ENCODE measurements at places on chromosomes 6 and 20. TPM values are rescaled to one million over a fixed set of nuclear protein-coding genes. Genes with fewer than 3 reads are reported as not detected.

Gene SAMD5
- total RNA-seq, result 1.3 TPM

Gene HACE1
- total RNA-seq, result 18.9 TPM

Gene KCNK17
- not detected for total RNA-seq

Gene GPR63
- 1.3 TPM for total RNA-seq

Gene MPIG6B
- total RNA-seq, result not detected

Gene SLC35A1
- 21.6 TPM for total RNA-seq

DNA sequence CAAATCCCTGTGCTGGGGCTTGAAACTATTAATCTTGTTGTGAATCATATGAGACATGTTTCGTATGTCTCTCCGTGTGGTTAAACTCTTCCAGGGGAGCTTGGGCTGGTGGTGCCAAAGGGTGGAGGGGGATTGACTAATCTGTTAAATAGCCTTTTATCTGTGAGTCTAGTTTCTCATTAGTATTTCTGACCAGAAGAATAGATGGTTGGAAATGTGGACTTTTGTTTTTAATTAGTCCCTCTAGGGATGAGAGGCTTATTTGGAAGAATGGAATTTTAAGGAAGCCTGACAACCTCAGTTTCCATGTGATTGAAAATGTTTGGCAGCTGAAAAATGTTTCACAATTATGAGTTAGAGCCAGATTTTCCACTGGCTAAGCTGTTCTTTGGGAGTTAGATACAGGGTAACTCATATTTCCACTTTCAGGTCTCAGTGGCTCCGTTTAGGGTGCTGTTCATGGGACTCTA is 117.3 kb downstream of the BCKDHB start:
- H3K27ac ChIP-seq, result no peak overlapping the region
- no peaks in the 10 kb centered on the region for H3K27me3 ChIP-seq
- no peaks in the 10 kb centered on the region for H3K4me1 ChIP-seq
- H3K36me3 ChIP-seq, result no peaks in the 10 kb centered on the region
- H3K4me3 ChIP-seq, result no peak overlapping the region

DNA sequence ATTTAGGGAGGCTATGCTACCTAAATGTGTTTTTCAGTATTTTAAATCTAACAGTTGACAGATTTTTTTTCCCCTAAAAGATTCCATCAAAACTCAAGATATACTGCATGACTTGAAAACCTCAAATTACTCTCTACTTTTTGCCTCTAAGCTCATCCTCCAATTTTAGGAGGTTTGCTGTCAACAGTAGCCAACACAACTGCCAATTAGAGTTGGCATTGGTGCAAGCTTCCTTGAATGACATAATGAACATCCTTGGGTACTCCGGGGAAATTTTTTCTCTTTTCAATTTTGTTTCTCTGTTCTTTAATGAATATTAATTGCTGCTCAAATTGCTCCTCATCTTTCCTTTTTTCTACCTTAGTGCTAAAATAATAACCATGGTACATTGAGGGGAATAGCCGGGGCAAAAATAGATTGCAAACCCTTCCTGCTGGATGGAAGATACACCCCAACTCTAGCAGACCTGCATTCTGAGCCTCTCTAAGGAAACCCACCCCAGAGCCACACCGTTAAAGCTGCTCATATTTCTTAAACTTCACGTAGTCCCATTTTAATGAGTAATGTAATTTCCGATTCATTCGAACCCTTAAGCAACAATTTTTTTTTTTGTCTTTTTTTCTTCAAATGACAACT is 34.3 kb downstream of the SLC22A23 start:
- no peaks in the 10 kb centered on the region for H3K4me1 ChIP-seq
- no peaks in the 10 kb centered on the region for H3K27me3 ChIP-seq
- DNase-seq, result no peak
- no peaks in the 10 kb centered on the region for H3K36me3 ChIP-seq

GRCh38 chr6:45652416-45652815 is 274.7 kb upstream of the SUPT3H start:
- H3K27ac ChIP-seq, result no peak overlapping the region
- DNase-seq, result no peak
- H3K4me1 ChIP-seq, result no peaks in the 10 kb centered on the region
- no peaks in the 10 kb centered on the region for H3K36me3 ChIP-seq
- no peaks in the 10 kb centered on the region for H3K27me3 ChIP-seq
- no peak overlapping the region for H3K4me3 ChIP-seq

GRCh38 chr6:24643920-24644319 is 2.1 kb downstream of the KIAA0319 start:
- DNase-seq, result no peak
- H3K27me3 ChIP-seq, result no peaks in the 10 kb centered on the region
- no peak overlapping the region for H3K4me3 ChIP-seq
- no peaks in the 10 kb centered on the region for H3K36me3 ChIP-seq
- H3K4me1 ChIP-seq, result peaks cover 3% of the 10 kb centered on the region
- H3K27ac ChIP-seq, result no peak overlapping the region

- H3K27me3 ChIP-seq, result no peaks in the 10 kb centered on the region
- no peak overlapping the region for H3K4me3 ChIP-seq
- no peaks in the 10 kb centered on the region for H3K36me3 ChIP-seq
- DNase-seq, result no peak
- peaks cover 4% of the 10 kb centered on the region for H3K4me1 ChIP-seq
These were observed 114.2 kb upstream of the BEND6 start for GRCh38 chr6:56840467-56841380.

DNA sequence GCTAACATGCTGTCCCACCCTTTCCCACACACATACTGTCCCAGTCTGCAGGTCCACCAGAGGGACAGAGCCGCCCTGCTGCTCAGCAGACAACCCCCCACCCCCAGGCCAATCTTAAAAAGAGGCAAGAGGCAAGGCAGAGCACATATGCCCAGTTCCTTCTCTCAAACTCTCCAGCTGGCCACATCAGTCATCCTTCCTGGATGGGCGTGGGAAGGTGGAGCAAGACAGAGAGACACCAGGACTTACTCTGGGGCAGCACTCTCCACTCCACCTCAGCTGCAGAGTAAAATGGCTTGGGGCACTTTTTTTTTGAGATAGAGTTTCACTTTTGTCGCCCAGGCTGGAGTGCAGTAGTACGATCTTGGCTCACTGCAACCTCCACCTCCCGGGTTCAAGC is 10.8 kb downstream of the MOCS3 start:
- no peaks in the 10 kb centered on the region for H3K36me3 ChIP-seq
- no peak overlapping the region for H3K27ac ChIP-seq
- no peak overlapping the region for H3K4me3 ChIP-seq
- no peak for DNase-seq

GRCh38 chr6:85506441-85507093 is 56.7 kb downstream of the NT5E start:
- no peaks in the 10 kb centered on the region for H3K27me3 ChIP-seq
- H3K4me1 ChIP-seq, result no peaks in the 10 kb centered on the region
- no peak for DNase-seq
- H3K4me3 ChIP-seq, result no peak overlapping the region

DNA sequence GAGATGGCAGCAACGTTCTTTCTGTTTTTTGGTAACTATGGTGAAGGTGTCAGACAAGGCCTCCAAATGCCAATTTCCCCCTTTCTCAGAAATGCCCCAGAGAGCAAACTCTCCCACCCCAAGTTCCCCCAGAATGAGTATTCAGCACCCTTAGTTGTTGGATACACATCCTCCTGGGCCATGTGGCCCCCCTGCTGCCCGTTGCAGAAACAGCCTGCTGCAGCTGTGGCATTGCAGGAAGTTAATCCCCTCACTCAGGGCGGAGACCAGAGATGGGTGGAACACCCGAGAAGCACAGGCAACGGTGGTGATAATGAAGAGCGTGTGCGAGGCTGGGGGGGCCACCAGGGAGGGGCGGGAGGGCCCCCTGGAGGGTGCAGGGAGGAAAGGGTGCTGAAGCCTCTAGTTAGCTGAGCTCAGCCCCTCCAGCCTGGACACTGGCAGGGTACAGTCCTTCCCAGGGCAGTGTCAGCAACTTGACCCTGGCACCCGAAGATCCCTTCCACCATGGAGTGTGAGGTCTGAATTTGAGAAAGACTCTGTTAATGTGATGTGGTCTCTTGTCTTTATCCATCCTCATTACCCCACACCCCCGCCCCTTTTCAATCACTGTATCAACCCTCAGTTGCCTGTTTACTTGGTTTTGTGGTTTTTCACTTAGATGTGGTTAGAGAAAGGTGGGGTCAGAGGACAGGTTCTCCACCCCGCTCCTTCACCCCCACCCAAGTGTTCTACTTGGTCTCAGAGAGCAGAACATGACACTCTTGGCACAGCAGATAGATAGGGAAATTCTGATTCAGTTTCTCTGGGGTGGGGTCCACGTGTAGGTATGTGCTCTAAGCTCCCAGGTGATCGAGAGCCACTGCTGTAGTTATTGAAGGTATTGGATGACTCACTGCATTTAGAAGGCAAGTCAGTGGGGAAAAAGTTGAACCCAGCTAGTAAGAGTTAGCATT is 208.8 kb upstream of the SUPT3H start:
- H3K36me3 ChIP-seq, result no peaks in the 10 kb centered on the region
- DNase-seq, result no peak
- H3K4me3 ChIP-seq, result no peak overlapping the region
- no peak overlapping the region for H3K27ac ChIP-seq
- H3K27me3 ChIP-seq, result no peaks in the 10 kb centered on the region

DNA sequence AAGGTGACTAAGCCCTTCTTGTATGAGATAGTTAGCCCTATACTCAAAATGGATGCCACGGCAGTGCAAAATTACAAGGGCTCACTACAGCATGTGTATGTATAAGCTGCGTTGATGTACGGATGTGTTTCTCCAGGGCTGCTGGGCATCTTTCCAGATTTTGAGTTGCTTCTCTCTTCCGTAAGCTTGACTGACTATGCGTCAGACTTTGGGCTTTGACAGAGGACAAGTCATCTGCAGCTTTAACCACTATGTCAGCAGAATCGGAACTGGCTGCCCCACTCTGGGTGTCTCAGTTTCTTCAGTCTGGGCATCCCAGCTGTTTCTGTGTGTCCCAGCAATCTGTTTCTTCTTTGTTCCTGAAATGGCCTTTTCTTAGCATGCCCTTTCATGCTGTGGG is 241.6 kb downstream of the BTBD3 start:
- DNase-seq, result no peak
- no peaks in the 10 kb centered on the region for H3K4me1 ChIP-seq
- no peak overlapping the region for H3K4me3 ChIP-seq
- no peaks in the 10 kb centered on the region for H3K27me3 ChIP-seq

DNA sequence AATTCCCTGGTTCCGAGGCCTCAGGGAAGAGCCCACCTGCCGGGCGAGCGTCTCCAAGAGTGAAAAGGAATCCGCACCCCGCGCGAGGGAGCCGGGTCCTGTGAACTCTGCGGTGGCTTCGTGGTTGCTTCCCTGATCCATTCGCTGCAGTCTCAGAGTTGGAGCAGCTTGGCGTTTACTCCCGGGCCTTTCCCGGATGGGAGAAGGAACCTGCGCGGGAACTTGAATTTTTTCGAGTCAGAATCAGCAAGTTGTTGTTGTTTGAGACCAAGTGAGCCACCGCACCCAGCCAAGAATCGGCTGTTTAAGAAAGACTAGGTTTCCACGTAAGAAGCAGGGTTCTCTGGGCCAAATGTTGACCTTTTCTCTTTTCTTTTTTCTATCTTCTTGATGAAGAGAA is 12.9 kb downstream of the PRSS16 start:
- H3K4me1 ChIP-seq, result peaks cover 2% of the 10 kb centered on the region
- H3K27me3 ChIP-seq, result no peaks in the 10 kb centered on the region
- no peak overlapping the region for H3K27ac ChIP-seq
- no peak for DNase-seq
- H3K36me3 ChIP-seq, result no peaks in the 10 kb centered on the region

DNA sequence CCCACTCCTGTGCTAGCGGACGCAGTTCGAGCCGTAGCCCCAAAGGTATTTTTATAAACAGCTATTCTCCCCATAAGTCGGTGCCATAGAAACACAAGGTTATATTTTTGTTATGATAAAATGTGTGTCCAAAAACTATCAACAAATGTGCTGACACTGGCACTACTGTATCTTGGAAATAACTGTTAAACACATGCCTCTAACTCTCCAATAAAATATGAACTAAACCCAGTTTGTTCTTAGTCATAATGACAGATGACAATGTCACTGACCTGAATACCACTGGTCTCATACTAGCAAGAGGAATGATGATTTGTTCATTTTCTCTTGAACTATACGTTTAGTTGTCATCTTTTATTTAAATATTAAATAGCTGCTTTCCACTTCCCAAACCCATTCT is 51.4 kb upstream of the NUP153 start:
- H3K27ac ChIP-seq, result no peak overlapping the region
- DNase-seq, result no peak
- H3K4me3 ChIP-seq, result no peak overlapping the region

GRCh38 chr20:34299556-34300255 is 3.4 kb downstream of the AHCY start:
- DNase-seq, result no peak
- H3K4me3 ChIP-seq, result no peak overlapping the region
- H3K36me3 ChIP-seq, result no peaks in the 10 kb centered on the region
- H3K27me3 ChIP-seq, result no peaks in the 10 kb centered on the region
- peaks cover 6% of the 10 kb centered on the region for H3K4me1 ChIP-seq

DNA sequence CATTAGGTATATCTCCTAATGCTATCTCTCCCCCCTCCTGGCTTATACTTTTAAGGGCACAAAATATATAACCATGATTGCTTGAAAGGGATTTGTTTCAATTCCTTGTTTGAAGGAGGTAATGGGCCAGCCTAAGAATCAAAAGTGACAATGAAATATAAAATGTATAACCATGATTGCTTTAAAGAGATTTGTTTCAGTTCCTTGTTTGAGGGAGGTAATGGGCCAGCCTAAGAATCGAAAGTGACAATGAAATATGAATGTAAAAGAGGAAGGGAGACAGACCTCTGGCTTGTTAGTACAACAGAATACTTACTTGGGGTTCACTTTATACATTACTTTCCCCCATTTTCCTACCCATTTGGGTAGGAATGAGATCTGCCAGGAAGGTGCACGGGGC is 55.5 kb downstream of the FOXC1 start:
- H3K4me3 ChIP-seq, result no peak overlapping the region
- H3K27ac ChIP-seq, result no peak overlapping the region
- H3K4me1 ChIP-seq, result peaks cover 3% of the 10 kb centered on the region
- no peaks in the 10 kb centered on the region for H3K27me3 ChIP-seq

DNA sequence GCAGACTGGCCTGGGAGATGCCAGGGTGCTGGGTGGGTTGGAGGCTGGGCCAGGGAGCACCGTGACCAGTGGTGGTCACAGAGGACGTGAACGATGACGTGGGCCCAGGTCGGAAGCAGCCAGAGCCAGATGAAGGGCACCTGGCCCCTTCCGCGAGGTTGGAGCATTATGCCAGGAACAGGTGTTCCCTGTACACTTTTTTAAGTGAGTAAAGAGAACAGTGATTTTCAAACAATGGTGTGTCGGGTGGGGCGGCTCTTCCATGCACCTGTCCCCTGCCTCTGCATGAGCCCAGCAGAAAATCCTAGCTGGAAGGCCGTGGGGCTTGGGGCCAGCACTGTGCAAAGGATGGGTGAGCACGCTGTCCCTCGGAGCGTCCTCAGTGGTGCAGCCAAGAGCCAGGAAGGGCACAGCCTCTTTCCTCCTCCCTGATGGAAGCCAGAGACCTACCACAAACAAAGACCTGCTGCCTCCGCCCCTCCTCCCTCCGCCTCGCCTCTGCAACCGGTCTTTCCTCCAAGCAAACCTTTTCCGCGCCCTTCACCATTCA is 350.5 kb downstream of the ZFAND3 start:
- H3K36me3 ChIP-seq, result no peaks in the 10 kb centered on the region
- H3K4me3 ChIP-seq, result no peak overlapping the region
- no peaks in the 10 kb centered on the region for H3K27me3 ChIP-seq
- H3K4me1 ChIP-seq, result no peaks in the 10 kb centered on the region

All from ovary (tissue), 10 donors.